ENCODE measurements at places on chromosomes 11 and 22. TPM values are rescaled to one million over a fixed set of nuclear protein-coding genes. Genes with fewer than 3 reads are reported as not detected.
A peak's percentile ranks its signal among the peaks of the same experiment; 100 is the strongest.

GRCh38 chr11:127986073-127986472 is 601.3 kb downstream of the ETS1 start:
- no peak for DNase-seq

DNA sequence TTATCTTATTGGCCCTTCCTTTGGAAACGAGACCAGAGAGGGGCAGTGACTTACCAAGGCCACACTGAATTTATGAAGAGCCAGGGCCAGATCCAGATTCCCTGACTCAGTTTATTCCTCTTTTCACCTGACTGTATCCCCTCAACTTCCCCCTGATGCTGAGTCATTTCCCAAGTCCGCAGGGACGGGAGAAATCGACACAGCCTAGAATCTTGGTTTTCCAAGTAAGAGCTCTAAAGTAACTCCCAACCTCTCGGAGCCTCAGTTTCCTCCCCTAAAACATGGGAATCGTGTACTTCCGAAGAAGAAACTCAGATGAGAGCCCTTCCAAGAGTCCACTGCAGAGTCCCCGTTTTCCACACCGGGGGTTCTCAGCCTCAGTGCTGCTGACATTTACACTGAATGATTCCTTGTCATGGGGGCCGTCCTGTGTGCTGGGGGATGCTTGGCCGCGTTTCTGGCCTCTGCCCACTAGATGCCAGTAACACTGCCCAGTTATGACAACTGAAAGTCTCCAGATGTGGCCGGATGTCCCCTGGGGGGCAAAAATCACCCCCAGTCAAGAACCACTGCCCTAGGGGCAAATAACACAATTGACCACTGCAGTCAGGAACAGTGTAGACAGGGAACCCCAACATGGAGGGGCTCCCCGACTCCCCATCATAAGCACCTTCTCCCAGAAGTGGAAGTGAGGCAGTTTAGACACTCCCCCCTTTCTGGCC is 11.2 kb downstream of the MPST start:
- DNase-seq = no peak

DNA sequence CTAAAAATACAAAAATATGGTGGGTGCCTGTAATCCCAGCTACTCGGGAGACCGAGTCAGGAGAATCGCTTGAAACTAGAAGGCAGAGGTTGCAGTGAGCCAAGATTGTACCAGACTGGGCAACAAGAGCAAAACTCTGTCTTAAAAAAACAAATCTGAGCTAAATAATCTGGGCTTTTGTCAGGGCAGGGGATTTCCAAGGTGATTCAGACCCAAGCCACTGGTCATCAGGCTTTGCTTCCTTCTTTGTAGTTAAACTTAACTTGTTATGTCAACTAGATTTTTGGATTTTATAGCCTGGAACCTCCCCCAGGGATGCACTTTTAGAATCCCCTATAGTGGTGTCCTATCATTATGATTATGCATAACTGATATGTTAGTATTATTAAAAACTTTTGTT is 27.0 kb upstream of the SLC22A8 start:
- no peak for DNase-seq

DNA sequence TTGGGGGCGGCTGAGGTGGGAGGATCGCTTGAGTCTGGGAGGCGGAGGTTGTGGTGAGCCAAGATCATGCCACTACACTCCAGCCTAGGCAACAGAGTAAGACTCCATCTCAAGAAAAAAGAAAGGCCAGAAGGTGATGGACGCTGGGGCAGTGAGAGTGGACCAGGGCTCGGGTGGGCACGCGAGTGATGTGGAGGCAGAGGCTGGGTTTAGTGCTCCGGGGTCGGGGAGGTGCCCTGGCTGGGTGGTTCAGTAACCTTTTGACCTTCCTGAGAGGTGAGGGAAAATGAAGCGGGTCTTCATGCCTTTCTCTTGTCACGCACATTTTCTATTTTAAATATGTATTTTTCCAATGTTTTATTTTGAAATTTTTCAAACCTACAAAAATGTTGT is 45.1 kb downstream of the ST14 start:
- no peak for DNase-seq

GRCh38 chr22:48918585-48919186 is 909.0 kb downstream of the BRD1 start:
- DNase-seq = no peak

DNA sequence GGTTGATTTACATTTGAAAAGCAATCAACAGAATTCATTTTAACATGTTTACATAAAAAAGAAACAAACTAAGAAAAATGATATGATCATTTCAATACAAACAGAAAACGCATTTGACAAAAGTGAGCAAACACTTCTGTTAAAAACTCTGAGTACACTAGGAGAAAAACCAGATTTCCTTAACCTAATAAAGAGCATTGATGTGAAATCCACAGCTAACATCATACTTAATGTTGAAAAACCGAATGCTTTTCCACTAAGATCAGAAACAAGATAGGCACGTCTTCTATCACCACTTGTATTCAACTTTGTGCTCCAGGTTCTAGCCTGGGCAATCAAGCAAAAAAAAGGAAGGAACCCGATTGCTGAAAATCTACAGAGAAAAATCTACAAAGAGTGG is 227.6 kb downstream of the SBF2 start:
- no peak for DNase-seq

C11orf42 gene
- total RNA-seq = not detected

GRCh38 chr11:102920118-102920684 is 35.3 kb downstream of the MMP13 start:
- no peak for DNase-seq

EXT2 gene
- total RNA-seq = 28.8 TPM

OR56A1 gene
- not detected for total RNA-seq

DNA sequence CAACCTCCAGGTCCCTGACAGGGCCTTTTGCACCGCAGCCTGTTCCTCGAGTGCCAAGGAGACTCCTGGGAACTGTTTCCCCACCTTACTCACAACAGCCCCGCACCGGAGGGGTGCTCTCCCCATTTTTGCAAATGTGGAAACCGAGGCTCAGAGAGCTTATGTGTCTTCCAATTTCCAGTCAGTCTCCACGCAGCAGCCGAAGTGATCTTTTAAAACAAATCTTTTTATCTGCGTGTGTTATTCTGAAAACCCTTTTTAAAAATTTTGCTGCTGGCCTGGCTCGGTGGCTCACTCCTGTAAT is 409 bp upstream of the TMEM134 start:
- DNase-seq = no peak

- peak; percentile 46 for DNase-seq
Measured at GRCh38 chr11:112588252-112588694, 327.6 kb upstream of the PLET1 start.

DDTL gene
- 3.4 TPM for total RNA-seq

SULT4A1 gene
- total RNA-seq = not detected

GRCh38 chr11:60899046-60899936 is 7.1 kb downstream of the PRPF19 start:
- DNase-seq = no peak

DNA sequence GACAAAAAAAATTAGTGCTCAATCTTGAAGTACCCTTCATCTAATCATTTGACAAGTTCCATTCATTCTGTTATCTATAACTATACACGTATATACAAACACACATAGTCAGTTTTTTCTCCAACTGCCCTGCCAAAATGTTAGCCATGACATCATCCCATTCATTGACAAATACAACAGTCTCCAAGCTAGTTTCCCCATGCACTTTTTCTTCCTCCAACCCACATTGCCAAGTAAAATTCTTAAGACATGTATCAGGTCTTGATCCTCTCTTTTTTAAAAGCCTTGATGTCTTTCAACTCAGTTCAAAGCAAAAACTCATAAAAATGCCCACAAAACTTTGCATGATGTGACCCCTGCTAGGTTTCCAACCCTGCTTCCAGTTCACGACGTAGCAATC is 58.1 kb downstream of the DDI1 start:
- DNase-seq = no peak

MUC6 gene
- not detected for total RNA-seq

GRCh38 chr11:32231909-32232493 is 141.1 kb downstream of the RCN1 start:
- peak; percentile 23 for DNase-seq

- DNase-seq = no peak
Measured at GRCh38 chr11:90326647-90327046, 103.8 kb upstream of the CHORDC1 start.

MS4A6E gene
- total RNA-seq = not detected

LRP4 gene
- not detected for total RNA-seq

DNA sequence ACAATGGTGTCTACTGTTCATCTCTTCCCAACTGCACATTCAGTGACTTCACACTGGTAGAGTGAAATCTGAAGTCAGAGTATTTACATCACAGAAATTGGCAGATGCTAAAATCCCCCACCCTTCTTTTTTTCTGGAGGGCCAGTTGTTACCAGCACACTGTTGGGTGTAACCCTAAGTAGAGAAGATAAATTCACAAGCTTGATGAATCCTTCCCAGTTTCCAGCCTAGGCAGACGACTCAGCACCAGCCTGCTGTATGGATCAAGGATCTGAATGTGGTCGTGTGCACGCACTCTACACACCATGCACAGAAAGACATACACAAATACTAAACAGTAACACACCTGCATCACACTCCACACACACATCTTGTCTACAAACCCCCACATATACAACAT is 46.0 kb downstream of the ARRB1 start:
- DNase-seq = no peak

DNA sequence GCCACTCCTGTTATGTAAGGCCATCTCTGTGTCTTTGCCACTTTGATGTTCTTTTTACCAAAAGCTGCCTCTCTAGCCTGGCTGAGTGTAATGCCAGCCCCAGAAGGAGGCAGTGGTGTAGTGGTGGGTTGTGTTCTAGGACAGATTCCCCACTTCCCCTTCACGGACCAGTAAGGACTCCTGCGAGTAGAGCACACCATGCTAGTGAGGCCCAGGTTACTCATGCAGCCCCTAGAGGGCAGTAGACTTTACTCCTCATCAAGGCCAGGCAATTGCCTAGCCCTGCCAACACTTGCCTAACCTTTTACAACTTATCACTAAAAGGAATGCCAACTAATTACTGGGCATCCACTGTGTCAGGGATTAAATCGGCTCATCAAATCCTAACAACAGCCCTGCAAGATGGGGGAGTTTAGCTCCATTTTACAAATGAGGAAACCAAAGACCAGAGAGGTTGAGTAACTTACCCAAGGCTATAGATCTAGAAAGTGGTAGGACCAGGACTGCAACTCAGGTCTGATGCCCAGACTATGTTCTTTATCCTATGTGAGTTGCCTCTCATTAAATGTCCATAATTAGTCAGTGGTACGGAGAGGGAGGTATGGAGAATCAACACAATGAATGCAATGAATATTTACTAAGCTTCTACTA is 75.3 kb downstream of the APIP start:
- DNase-seq = peak; percentile 14

GRCh38 chr11:126407101-126407521 is 51.6 kb downstream of the ST3GAL4 start:
- DNase-seq = no peak

DNA sequence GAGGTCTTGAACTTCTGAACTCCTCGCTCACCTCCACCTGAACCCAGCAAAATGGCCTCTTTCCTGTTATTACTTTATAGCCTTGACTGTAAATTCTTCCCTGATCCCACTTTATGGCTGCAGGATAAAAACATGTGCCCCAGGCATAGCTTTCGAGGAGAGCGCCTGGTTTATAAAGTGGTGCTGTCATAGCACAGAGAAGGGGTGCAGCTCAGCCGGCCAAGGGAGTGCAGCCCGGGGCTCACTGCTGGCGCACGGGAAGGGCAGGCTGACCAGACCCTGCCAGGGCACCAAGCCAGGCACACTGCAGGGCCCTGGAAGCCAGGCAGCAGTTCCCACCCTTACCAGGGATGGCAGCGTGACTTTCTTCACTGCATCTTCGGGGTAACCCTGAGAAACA is 50.9 kb downstream of the ISX start:
- no peak for DNase-seq

DNA sequence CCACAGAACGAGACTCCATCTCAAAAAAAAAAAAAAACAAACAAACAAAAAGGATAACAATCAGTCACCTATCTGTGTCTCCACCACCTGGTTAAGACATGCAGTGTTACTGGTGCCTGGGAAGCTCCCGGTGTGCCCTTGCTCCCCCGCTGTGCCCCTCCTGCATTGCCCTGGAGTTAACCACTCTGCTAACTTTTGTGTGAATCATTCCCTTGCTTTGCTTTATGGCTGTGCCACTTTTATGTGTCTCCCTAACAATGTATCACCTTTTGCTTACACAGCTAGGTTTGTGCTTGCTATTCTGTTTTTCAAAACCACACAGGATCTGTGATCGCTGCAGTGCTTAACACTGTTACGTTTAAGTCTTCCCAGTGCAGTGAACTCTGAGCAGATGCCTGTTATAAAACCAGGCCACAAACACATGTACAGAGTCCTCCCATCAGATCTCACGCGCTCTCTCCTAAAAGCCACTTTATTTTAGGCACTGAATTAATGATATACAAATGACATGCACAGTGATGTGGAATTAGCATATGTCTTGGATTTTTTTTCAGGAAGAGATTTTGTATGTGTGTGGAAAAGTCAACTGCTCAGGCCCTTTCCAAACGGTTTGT is 69.9 kb downstream of the BUD13 start:
- DNase-seq = no peak

CCDC116 gene
- total RNA-seq = 0.22 TPM

ACTN3 gene
- 0.32 TPM for total RNA-seq

- peak; percentile 33 for DNase-seq
Measured at GRCh38 chr11:68340784-68341556, 28.6 kb downstream of the LRP5 start.

GRCh38 chr11:114400915-114401223 is 403 bp downstream of the RBM7 start:
- no peak for DNase-seq

- DNase-seq = no peak
Measured at GRCh38 chr11:93832780-93833179, 17.6 kb downstream of the VSTM5 start.

DNA sequence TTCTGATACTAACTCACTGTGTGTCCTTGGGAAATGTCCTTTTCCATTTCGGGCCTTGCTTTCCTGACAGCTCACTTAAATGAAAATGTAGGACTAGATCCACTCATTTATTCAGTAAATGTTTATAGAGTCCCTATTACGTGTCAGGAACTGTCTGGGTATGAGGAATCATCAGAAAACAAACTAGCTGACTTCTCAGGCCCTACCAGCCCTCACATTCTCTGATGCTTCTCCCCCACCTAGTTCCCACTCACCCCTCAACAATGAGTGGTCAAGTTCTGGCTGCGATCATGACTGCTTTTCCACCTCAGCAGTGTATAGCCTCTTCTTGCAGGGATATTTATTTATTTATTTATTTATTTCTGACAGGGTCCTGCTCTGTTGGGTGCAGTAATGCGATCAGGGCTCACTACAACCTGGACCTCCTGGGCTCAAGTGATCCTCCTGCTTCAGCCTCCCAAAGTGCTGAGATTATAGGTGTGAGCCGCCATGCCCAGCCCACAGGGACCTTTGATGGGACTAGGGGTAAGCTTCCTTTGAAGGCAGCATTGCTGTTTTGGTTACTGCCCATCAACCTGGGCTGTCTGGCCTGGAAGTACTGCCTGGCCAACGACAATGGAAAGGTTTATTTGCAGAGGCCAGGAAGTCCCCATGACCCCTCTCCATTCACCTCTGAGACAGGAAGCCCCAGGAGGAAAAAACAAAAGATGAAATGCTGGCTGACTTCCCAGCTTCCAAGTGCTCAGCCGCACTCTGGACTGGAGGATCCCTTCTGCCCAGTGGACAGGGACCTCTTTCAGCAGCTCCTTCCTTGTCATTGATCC is 33.1 kb upstream of the POLD3 start:
- no peak for DNase-seq

All from activated T-cell treated with anti-CD3 and anti-CD28 coated beads, Interleukin-2, amount 50 U/mL, for 72 hours (primary cell).